Stomach (tissue), 19 donors: ENCODE measurements at places on chromosomes 12 and 14. TPM values are rescaled to one million over a fixed set of nuclear protein-coding genes. Genes with fewer than 3 reads are reported as not detected.

GRCh38 chr14:57502586-57503254 is 9.1 kb upstream of the CCDC198 start:
- H3K36me3 ChIP-seq, result no peaks in the 10 kb centered on the region
- no peak overlapping the region for H3K27ac ChIP-seq
- H3K4me3 ChIP-seq, result no peak overlapping the region
- DNase-seq, result no peak
- no peaks in the 10 kb centered on the region for H3K27me3 ChIP-seq

GRCh38 chr14:51969852-51970540 is 19.4 kb upstream of the RTRAF start:
- H3K36me3 ChIP-seq, result no peaks in the 10 kb centered on the region
- no peaks in the 10 kb centered on the region for H3K27me3 ChIP-seq
- no peak overlapping the region for H3K4me3 ChIP-seq
- no peaks in the 10 kb centered on the region for H3K4me1 ChIP-seq
- DNase-seq, result no peak
- H3K27ac ChIP-seq, result no peak overlapping the region

KRT71 gene
- not detected for total RNA-seq

- no peaks in the 10 kb centered on the region for H3K4me1 ChIP-seq
- no peaks in the 10 kb centered on the region for H3K36me3 ChIP-seq
- no peak for DNase-seq
- H3K4me3 ChIP-seq, result no peak overlapping the region
Measured at GRCh38 chr14:26132061-26132645, 465.7 kb downstream of the NOVA1 start.

- DNase-seq, result no peak
- no peak overlapping the region for H3K4me3 ChIP-seq
- H3K4me1 ChIP-seq, result peaks cover 8% of the 10 kb centered on the region
- H3K27ac ChIP-seq, result no peak overlapping the region
- H3K27me3 ChIP-seq, result peaks cover 5% of the 10 kb centered on the region
- no peaks in the 10 kb centered on the region for H3K36me3 ChIP-seq
Measured at GRCh38 chr12:51533799-51534198, 57.2 kb upstream of the SCN8A start.

DNA sequence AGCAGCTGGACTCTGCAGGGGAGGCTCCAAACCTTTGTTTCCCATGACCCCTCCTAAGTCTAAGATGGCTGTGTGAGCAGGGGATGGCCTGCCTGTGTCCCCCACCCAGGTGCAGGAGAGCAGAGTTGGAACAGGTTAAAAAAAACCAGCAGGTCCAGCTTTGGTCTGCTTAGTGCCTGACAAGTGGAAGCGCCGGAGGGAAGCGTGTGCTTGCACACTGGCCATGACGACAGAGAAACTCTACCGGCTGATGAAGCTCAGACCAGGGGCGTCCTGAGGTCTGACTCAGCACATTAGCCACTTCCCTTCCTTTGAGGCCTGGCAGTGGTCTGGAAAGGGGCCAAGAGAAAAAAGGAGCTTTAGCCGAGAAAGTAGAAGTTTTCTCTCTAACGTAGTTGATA is 280.1 kb downstream of the VRK1 start:
- no peak overlapping the region for H3K27ac ChIP-seq
- H3K36me3 ChIP-seq, result no peaks in the 10 kb centered on the region
- H3K4me1 ChIP-seq, result no peaks in the 10 kb centered on the region
- no peaks in the 10 kb centered on the region for H3K27me3 ChIP-seq
- peak; percentile 62 for DNase-seq

DNA sequence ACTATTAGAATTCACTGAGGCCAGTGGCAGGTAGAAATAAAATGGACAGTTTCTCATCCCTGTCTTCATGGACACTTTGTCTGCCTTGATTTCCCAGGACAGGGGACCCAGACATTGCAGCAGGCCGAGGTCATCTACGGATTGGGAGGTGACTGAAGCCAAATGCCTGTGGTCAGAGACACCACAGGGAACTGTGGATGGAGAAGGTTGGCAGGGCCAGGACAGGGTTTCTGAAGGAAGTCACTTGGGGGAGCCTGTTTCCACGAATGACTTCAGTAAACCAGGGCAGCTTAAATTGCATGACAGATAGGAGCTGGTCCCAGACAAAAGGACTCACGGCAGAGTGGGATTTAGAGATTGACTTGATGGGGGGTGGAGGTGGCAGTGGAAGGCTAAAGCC is 224.9 kb downstream of the NTF3 start:
- no peaks in the 10 kb centered on the region for H3K36me3 ChIP-seq
- H3K4me1 ChIP-seq, result no peaks in the 10 kb centered on the region
- H3K4me3 ChIP-seq, result no peak overlapping the region
- no peaks in the 10 kb centered on the region for H3K27me3 ChIP-seq
- no peak overlapping the region for H3K27ac ChIP-seq

DNA sequence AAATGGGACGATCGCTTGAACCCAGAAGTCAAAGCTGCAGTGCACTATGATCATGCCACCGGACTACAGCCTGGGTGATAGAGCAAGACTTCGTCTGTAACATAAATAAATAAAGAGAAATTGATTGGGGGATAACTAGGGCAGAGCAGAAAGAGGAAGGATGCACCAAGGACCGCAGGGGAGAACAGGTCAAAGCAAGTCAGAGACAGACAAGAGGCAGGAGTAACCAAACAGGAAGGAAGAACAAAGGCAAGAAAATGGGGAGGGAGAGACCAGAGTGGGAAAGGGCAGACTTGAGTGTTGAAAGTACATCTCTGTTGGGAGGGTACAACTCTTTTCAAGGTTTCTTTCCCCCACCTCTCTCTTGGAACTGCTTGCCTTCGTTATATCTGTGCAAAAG is 50.8 kb upstream of the ELK3 start:
- no peak overlapping the region for H3K27ac ChIP-seq
- H3K4me3 ChIP-seq, result no peak overlapping the region
- no peak for DNase-seq
- no peaks in the 10 kb centered on the region for H3K36me3 ChIP-seq

CAPZA3 gene
- 1.8 TPM for total RNA-seq

LUM gene
- 12.5 TPM for total RNA-seq

GRCh38 chr14:97978341-97978740 is 1181.2 kb downstream of the VRK1 start:
- H3K27me3 ChIP-seq, result no peaks in the 10 kb centered on the region
- H3K36me3 ChIP-seq, result no peaks in the 10 kb centered on the region

DNA sequence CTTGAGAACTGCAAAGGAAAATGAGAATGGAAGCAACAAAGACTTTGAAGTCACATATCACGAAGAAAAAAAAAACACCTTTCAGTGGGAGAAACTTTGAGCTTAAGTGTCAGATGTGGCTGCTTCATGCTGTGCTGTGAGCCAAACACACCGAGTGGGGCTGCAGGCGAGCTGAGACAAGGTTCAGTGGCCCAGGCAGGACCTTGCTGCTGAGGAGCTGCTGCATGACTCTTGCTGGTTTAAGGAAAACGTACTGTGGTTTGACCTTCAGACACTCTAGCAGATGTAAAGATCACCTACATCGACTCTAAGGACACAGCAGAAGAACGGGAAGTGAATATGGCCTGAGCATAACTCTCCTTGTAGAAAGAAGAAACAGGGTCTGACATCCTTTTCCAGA is 118.1 kb upstream of the OR4E1 start:
- H3K36me3 ChIP-seq, result no peaks in the 10 kb centered on the region
- H3K27ac ChIP-seq, result no peak overlapping the region
- H3K27me3 ChIP-seq, result no peaks in the 10 kb centered on the region
- DNase-seq, result no peak
- H3K4me1 ChIP-seq, result no peaks in the 10 kb centered on the region

GRCh38 chr12:29086325-29087271 is 62.5 kb upstream of the FAR2 start:
- H3K36me3 ChIP-seq, result no peaks in the 10 kb centered on the region
- H3K27ac ChIP-seq, result no peak overlapping the region
- H3K4me3 ChIP-seq, result no peak overlapping the region
- no peak for DNase-seq
- H3K4me1 ChIP-seq, result no peaks in the 10 kb centered on the region

DNA sequence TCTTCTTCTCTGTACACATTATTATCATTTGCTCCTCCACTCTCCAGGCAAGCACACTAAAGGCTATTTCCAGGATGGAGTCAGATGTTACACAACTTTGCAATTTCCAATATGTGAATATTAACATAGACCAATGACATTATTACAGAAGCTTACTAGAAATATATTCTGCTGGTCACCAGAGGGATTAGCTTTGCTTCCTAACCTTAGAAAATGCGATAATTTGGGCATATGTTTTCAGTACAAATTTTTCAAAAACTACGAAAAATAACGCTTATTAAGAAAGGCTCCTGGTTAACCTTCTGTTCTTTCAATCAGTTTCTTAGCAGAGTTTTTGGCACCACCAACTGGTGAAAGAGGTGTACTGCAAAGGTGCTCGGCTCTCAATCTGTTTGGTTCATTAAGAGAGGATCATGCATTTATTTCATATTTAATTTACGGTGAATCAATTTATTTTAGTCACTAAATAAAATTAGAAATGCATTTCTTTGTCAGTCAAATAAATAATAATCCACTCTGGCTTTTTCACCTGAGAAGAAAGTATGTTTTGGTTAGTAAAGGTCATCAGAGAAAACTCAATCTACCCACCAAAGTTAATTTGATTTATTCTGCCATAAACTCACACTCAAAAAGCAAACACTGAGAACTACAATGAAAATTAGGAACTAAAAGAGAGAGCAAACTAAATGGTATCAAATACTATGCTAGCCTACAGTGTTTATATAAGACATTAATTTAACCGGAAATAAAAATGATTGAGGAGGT is 39.2 kb downstream of the EFCAB11 start:
- no peaks in the 10 kb centered on the region for H3K36me3 ChIP-seq
- no peak overlapping the region for H3K27ac ChIP-seq
- peak; percentile 84 for DNase-seq
- H3K4me3 ChIP-seq, result no peak overlapping the region
- H3K4me1 ChIP-seq, result peaks cover 28% of the 10 kb centered on the region

- H3K4me1 ChIP-seq, result peaks cover 8% of the 10 kb centered on the region
- H3K36me3 ChIP-seq, result no peaks in the 10 kb centered on the region
- no peak for DNase-seq
Measured at GRCh38 chr14:94578712-94579111, 2.5 kb upstream of the SERPINA5 start.

DNA sequence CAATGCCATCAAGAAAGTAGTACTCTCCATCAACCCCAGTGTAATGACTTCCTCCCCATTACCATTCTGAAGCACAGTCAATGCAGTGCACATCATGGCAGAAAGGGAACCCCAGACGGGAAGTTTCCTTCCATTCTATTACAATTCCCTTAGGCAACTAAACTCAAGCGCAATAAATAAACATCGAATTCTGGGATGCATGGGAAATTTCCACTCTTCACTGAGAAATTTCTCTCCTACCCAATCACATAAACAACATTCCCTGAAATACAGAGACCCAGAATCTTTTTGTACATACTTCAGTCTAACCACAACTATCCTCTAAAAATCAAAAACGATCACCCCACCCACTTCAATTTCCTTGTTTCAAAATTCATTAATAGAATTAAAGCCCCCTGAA is 20.0 kb downstream of the SARNP start:
- no peak overlapping the region for H3K27ac ChIP-seq
- no peak overlapping the region for H3K4me3 ChIP-seq
- no peak for DNase-seq

- DNase-seq, result no peak
- no peaks in the 10 kb centered on the region for H3K27me3 ChIP-seq
- no peak overlapping the region for H3K4me3 ChIP-seq
- no peak overlapping the region for H3K27ac ChIP-seq
- peaks cover 98% of the 10 kb centered on the region for H3K36me3 ChIP-seq
Measured at GRCh38 chr12:48828293-48828692, 10.0 kb downstream of the CACNB3 start.

GRCh38 chr12:14111230-14111865 is 129.9 kb upstream of the GRIN2B start:
- H3K36me3 ChIP-seq, result no peaks in the 10 kb centered on the region
- H3K27me3 ChIP-seq, result no peaks in the 10 kb centered on the region
- no peaks in the 10 kb centered on the region for H3K4me1 ChIP-seq
- no peak for DNase-seq
- H3K27ac ChIP-seq, result no peak overlapping the region

DNA sequence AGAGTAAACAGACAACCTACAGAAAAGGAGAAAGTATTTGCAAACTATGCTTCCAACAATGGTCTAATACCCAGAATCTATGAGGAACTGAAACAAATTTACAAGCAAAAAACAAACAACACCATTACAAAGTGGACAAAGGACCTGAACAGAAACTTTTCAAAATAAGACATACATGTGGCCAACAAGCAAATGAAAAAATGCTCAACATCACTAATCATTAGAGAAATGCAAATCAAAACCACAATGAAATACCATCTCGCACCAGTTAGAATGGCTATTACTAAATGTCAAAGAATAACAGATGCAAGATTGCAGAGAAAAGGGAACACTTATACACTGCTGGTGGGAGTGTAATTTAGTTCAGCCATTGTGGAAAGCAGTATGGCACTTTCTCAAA is 125.8 kb downstream of the C12orf42 start:
- H3K27me3 ChIP-seq, result no peaks in the 10 kb centered on the region

DNA sequence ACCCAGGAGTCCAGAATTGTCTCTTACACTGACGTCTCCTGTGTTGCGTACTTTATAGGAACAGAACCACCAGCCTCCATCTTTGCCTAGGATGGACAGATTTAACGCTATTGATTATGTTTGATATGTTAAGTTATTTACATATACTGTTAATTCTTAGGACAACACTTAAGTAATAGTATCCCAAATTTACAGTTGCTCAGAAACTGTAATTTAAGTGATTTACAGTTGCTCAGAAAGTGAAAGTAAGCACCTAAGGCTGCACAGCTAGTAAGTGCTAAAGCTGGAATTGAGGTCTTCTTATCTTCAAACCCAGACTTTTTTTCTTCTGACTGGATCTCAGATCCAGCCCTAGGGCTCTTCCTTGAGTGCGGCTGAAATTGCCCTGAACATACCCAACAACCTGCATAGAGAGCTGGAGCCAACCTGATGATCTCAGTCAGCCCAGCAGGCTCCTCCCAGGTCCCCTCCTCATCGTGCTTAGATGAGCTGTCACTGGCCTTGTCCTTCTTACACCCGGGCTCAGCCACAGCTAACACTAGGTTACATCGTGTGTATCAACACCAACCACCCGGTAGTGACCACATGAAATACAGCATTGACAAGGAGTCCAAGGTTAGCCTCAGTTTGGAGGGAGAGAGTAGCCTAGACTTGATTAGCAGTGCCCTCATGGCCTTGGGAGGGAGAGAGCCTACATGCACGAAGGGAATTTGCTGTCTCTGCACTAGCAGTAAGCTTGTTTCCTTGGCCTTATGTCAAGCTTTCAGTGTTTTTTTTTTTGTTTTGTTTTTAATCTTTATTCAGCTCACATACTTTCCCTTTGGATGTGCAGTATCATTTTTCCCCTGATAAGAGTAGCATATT is 111.1 kb upstream of the ARHGAP5 start:
- no peak overlapping the region for H3K27ac ChIP-seq
- H3K36me3 ChIP-seq, result no peaks in the 10 kb centered on the region
- DNase-seq, result no peak
- H3K4me3 ChIP-seq, result no peak overlapping the region

KDM2B gene
- total RNA-seq, result 5.8 TPM

GRCh38 chr12:31645924-31646323 is 13.6 kb upstream of the ETFBKMT start:
- H3K4me3 ChIP-seq, result no peak overlapping the region
- H3K27me3 ChIP-seq, result no peaks in the 10 kb centered on the region
- no peak overlapping the region for H3K27ac ChIP-seq
- H3K36me3 ChIP-seq, result no peaks in the 10 kb centered on the region
- H3K4me1 ChIP-seq, result no peaks in the 10 kb centered on the region
- DNase-seq, result no peak
